ENCODE measurements at places on chromosomes 4 and X.

DNA sequence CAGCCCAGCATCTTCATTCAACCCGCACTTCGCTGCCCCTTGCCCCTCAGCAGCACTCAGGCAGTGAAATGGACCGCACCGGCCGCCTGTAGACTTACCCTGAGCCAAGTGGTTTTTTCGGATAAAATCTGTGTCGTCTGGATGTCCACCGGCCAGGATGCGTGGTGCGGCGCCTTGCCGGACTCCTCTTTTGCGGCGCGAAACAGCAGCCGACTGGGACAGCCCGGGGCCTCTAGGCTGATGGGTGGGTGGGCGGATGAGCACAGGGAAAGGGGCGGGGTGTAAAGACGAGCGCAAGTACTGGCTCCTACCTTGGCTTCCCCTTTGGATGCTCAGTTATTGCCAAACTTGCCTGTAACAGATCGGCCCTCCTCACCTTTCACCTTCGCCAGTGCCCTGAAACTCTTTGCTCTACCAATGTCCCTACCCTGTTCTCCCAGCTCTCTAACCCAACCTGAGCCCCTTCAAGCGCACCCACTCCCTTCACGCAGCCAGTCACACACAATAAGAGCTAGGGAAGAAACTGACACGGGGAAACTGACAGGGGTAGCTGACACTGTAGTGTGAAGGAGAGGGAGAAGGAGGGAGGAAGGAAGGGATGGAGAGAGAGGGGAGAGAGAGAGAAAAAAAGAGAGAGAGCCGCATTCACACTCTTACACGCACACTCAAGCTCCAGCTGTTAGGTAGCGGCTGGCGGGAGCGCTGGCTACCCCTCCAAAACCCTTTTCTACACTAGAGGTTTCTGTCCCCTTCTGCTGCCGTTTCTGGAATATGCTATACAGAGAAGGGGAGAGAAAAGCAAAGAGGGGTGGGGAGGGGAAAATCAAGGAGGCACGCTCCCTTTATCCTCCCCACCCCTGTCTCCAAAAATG lies 559 bp downstream of the TRPC5 start:
- DNase-seq = peak; percentile 30

DNA sequence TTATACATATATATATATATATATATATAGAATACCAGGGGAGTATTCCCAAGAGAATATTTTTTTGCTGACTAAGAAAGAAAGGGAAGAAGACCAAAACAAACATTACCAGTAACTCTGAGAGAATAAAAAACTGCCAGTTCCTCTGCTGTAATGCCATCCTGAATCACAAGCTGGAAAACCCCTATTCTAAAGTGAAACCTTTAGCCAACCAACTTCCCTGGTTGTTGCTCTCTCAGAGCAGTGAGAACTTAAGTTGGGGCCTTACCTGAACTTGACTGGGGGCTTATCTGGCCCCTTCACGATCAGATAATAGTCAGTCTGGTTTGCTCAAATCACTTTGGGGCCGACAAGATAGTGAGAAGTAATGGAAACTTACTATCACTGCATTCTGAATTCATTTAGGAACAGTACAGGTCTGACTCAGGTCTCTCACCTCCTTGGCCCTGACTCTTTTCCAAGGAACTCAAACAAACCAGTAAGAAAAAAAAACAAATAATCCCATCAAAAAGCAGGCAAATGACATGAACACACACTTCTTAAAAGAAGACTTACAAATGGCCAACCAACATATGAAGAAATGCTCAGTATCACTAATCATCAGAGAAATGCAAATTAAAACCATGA lies 62.5 kb downstream of the CD40LG start:
- peak; percentile 37 for DNase-seq

GRCh38 chr4:117491516-117491915 lies 406.1 kb upstream of the TRAM1L1 start:
- DNase-seq = no peak

DNA sequence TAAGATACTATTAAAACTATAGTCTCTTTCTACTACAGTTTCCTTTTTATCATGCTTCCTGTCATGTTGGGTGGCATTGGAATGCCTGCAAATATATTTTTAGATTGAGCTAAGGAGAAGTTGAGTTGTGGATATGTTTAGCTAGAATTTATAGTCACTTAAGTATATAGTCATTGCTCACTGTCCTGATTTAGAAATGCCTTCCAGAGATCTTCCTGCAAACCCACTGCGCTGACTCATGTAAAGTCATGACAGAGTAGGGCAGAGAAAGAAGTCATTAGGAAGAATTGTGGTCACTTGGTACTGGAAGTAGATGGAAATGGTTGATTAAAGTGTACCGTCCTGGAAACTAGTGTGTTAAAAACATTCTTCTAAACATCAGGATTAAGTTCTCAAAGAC lies 490.3 kb upstream of the PABPC4L start:
- DNase-seq = no peak

All from mesendoderm (in vitro differentiated cells).